Fibroblast of skin of left biceps (primary cell): ENCODE measurements at places on chromosomes 11 and 22.

DNA sequence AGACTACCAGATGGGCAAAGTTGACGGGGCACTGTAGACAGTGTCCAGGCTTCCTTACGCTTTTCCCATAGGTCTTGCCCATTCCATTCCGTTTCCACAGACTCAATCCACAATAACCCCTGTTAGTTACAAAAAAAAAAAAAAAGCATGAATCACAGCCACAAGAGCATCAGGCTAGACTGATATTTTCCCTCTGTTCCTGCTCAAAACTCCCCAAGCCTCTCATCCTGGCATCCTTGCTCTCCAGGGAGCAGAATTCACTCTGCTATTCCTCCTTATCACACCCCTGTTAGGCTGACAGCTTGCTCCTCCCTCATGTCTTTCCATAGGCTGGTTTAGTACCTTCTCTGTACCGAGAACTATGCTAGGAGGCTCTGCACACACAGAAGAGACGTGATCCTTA is 42.2 kb downstream of the TMEM123 start:
- DNase-seq, result peak; percentile 13

- no peak for DNase-seq
Measured at GRCh38 chr11:113043698-113044097, 82.5 kb downstream of the NCAM1 start.

- no peak for DNase-seq
Measured at GRCh38 chr22:22684580-22685561, 40.5 kb downstream of the GGTLC2 start.

DNA sequence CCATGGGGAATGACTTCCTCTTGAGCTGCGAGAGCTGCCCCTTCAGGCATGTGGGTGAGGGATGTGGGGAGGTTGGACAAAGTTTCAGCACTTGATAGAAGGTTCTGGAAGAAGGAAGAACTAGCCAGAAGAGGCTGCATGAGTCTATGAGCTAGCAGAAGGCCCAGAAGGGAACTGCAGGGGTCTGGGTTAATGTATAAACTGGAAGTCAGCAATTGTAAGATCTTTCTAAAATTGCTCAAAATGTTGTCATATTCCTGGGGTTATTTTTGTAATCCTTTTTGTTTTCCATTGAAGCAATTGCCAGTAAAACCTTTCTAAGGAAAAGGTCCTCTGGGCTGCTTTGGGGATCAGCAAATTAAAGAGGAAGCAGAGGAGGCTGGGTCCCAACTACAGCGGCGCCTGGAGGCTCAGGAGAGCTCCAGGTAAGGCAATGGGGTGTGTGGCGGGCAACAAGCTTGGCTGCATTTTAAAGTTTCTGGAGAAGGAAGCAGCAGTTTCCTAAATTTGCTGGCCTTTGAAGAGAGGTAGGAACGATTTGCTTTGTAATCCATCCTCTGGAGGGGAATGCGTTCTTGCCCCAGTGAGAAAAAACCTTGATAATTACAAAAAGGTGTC is 29.2 kb downstream of the ADAMTS15 start:
- DNase-seq, result no peak

- DNase-seq, result no peak
Measured at GRCh38 chr11:13760115-13760514, 91.6 kb downstream of the FAR1 start.

DNA sequence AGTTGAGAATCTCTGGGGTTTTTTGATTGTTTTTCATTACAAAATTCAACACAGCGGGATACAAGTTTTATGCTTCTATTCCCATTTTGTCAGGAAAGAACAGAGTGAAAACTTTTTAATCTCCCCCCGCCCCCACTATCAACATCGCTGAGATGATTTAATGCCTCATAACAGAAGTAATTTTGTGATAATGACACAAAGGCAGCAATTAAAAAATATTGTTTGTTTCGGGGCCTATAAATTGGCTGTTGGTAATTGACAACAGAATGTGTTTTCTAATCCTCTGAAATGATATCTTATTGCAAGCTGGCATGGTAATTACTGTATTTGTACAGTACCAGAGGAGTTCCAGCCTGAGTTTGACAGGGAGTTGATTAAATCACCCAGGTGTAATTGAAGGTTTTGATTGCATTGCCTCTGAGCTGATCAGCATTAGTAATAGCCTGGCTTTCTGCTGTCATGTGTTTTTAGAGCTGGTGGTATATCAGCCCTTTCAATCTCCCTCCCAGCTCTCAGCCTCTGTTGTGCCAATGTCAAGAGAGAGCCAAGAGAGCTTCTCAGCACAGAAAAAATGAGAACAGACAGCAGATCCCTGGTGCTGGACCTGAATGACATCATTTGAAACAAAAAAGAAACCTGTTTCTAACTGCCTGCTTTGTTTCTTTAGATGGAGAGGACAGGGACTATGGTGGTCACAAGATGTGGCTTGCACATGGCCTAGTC is 265.1 kb downstream of the FAM76B start:
- DNase-seq, result no peak

GRCh38 chr11:12949453-12949852 is 59.7 kb upstream of the RASSF10 start:
- no peak for DNase-seq

GRCh38 chr11:111376181-111376871 is 2.7 kb downstream of the POU2AF1 start:
- no peak for DNase-seq

- no peak for DNase-seq
Measured at GRCh38 chr11:20353829-20354434, 9.6 kb upstream of the HTATIP2 start.

- DNase-seq, result no peak
Measured at GRCh38 chr11:119756169-119756865, 27.3 kb upstream of the NECTIN1 start.

GRCh38 chr22:25478111-25478510 is 86.4 kb upstream of the GRK3 start:
- DNase-seq, result no peak

- no peak for DNase-seq
Measured at GRCh38 chr11:37988031-37988430, 1390.0 kb upstream of the RAG2 start.

DNA sequence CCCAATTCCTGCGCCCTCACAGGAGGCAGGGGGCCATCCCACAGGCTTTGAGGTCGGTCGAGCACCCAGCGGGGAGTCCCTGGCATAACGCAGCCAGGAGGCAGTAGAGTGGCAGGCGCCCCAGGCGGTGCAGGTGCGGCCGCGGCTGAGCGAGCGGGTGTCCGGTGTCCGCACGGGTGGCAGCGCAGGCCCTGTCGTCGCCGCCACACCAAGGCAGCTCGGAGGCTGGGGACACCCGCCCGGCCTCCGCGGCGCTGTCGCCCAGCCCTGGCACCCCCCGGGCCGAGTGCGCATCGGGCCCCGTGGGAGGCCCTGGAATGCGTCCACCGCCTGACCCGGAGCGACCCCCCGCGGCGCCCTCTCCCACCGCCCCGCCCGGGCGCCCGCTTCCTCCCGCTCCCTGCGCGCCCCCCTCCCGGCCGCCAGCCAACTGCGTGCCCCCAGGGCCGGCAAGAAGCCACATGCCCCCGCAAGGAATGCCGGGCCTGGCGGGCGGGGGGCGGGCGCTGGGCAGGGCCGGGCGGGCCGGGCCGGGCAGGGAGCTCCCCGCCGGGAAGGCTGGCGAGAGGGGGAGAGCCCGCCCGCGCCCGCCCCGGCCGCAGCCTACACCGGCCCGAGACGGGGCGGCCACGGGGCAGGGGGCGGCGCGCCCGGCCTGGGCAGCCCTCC is 33.9 kb downstream of the PRDM11 start:
- no peak for DNase-seq

DNA sequence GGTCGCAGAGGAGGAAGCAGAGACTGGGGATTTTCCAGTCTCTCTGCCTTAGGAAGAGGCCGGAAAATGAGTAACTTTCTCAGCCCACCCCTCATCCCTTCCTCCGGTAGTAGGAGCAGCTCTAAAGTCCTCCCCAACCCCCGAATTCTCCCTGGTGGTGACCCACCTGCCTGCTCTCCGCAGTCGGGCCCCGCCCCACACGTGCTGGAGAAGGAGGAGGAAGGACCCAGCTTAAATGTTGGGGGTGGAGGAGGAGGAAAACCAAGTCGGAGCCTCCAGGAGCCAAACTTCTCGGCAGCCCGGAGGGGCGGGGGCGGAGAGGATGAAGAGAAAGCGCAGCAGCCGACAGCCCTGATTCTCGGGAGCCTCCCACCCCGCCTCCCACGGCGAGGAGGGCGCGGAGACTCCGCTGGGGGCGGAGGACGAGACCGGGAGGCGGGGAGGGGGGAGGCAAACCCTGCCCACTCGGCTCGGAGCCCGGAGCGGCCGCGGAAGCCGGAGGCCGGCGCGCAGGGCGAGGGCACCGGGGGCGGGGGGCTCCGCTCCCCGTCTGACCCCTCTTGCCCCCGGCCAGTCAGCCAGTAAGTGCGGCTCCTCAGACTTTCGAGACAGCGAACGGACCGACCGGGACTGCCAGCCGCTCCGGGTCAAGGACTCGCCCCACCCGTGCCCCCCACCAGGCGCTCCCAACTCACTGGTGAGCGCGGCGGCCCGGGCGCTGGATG is at the start of gene TPBGL:
Gene TPBGL (plus strand): TSS at position 464 of the 725 bp plus-strand sequence. CDS start 276 bp downstream, outside the sequence.
- DNase-seq, result no peak

GRCh38 chr11:118910309-118911112 is 15.2 kb downstream of the BCL9L start:
- DNase-seq, result peak; percentile 75

DNA sequence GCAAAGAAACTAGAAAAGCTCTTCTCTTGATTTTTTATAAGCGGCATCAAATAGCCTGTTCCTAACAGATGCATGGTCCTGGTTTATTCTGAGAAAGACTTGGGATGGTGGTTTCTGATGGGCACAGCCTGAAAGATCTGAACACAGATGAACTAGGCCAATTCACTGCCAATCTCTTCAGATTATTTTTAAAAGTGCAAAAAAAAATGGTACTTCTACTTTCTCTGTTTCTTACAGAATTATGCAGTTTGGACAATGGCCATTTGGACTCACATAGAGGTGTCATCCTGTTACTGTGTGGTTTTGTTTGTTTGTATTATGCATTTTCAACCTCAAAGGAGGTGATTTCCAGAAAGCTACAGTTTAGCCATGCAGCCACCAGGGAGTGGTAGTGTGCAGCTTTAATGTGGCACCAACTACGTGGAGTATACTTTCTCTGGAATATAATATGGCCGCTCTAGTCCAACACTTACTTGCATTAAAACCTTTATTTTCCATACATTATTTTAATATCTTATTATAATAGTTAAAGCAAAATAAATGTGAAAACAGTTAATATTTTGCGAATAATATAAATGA is 469.8 kb upstream of the KIRREL3 start:
- no peak for DNase-seq

DNA sequence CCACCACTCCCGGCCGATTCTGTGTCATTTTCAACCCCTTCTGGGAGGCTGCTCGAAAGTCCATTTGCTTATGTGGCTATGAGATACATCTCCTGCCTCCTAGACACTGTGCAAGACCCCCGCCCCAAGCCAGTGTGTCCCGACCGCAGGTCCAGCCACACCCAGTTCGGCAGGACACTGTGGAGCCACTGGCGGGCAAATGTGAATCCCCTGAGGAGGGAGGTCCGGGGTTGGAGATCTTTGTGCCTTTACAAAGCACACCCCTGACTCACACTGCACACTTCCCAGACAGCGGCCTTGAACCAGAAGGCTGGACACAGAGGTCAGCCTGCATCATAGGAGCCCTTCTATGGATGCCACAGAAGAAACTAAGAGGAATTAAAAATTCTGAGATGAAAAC is 17.4 kb downstream of the FXYD6 start:
- DNase-seq, result no peak

DNA sequence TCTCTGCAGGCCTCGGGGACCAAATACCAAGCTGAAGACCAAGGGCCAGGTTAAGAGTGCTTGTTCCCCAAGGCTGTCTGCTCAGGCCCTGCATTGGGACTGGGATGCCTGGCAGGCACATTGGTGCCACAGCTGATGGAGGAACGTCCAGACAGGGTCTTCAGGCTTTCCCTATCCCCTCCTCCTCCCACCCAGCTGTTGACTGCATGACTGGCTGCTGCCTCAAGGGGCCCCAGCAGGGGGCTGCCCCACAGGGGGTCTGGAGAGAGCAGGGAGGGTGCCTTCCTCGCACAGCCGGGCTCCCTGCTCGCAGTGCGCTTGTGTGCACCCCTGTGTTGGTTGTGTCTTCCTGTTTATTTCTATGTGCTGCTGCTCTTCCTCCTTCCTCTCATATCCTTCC is 9.9 kb downstream of the RCOR2 start:
- DNase-seq, result no peak

GRCh38 chr22:33985506-33985905 is 65.2 kb upstream of the LARGE1 start:
- DNase-seq, result no peak

GRCh38 chr11:94702481-94702880 is 65.7 kb upstream of the AMOTL1 start:
- no peak for DNase-seq

DNA sequence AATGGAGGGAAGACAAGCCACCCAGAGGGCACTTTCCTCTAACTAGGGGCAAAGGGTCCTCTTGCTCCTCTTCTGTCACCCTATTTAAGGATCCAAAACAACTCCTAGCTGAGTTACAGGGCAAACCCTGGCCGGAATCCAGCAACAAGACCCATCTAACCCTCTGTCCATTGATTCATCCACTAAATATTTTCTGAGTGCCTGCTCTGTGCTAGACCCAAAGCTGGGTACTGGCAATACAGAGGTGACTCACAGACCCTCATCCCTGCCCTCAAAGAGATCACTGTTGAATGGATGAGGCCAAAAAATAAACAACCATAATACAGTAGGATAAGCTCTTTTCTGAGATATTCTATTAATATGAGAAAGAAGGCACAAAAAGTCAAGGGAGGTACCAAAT is 4.3 kb upstream of the GALNT18 start:
- no peak for DNase-seq

DNA sequence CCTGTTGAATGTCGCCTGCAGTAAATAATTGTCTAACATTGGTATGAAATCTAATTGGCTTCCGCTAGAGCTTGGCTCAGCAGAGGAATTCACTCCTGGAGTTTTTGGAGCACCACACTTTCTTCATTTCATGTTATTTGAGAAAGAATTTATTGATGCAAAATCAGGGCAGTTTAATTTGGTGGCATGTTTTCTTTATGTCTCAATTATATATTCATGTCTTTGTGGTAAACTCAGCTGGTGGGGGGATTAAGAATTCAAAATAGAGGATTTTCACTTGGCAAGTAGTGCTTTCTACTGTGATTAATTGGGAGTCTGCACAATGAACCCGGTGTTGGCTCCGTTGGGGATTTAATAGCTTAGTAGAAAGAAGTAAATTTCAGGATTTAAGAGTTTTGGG is 784.4 kb downstream of the NTM start:
- no peak for DNase-seq

- no peak for DNase-seq
Measured at GRCh38 chr11:125603207-125603606, 10.6 kb downstream of the STT3A start.

GRCh38 chr11:118633319-118633690 is 25.9 kb downstream of the PHLDB1 start:
- DNase-seq, result no peak

GRCh38 chr11:1261241-1262071 is 38.6 kb downstream of the MUC5B start:
- DNase-seq, result no peak

- no peak for DNase-seq
Measured at GRCh38 chr11:133785795-133786340, 59.4 kb downstream of the SPATA19 start.

GRCh38 chr11:117180661-117181585 is 2.4 kb downstream of the SIDT2 start:
- DNase-seq, result no peak
